ENCODE measurements at places on chromosomes 16 and 17.

DNA sequence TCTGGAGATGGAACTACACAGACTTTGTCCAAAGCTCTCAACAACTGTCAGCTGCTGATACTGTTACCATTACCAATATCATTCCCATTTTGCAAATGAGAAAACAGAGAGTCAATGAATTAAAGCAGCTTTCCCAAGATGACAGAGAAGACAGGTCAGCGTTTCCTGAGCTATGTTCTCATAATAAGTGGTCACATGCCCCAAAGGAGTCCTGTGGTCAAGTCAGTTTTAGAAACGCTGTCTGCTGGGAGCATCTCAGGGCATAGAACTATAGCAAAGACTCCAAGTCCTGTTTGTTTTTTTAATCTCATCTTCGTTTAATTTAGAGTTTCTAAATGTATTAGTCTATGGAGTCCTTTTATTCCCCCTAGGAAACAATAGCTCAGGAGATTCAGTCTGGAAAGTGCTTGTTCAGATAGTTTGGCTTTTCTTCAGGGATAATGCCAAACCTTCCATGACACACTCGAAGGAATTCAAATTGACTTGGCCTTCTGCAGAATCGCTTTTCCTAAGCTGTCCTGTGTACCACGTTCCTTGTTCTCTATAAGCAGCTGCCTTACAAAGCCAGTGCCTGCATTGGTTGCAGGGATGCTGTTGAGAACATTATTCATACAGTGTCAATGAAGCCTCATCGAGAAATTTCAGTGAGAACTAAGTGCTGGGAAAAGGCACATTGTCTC lies 12.1 kb downstream of the CCDC42 start:
- DNase-seq: no peak

DNA sequence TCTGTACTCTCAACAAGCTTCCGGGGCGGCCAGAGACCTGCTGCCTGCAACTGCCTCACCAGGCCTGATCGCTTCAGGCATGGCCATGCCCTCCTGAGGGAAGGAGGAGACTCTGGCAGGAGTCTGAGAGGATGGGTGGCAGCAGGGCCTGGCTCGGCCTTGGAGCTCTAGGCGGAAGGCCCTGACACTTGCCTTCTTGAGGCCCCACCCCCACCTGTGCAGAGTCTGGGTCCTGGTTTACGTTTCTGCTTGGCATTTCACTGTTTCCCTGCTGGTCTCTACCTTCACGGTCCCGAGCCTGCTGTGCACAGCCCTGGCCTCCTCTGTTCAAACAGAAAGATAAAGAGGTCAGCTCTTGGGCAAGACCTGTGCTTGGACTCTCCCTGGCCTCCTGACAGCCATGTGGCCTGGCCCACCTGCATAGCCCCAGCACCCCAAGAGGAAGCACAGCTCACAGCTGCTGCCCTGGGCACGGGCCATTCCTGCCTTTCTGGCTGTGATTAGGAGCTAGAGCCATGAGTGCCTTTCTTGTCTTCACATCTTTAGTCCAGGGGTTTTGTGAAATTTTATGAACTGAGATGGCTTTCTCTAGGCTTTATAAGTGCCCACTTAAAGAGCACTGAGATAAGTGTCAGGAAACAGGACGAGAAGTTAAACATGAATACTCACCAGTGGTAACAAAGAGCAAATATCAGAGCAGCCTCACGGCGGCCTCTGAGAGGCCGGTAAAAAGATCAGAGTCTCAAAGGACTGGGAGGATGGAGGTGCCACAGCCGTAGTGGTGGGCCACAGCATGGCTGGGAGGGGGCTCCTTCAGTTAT lies 25.6 kb upstream of the MTSS2 start:
- DNase-seq: no peak

- DNase-seq: peak; percentile 85
Observed at GRCh38 chr17:46194393-46195216, 1.4 kb upstream of the KANSL1 start.

DNA sequence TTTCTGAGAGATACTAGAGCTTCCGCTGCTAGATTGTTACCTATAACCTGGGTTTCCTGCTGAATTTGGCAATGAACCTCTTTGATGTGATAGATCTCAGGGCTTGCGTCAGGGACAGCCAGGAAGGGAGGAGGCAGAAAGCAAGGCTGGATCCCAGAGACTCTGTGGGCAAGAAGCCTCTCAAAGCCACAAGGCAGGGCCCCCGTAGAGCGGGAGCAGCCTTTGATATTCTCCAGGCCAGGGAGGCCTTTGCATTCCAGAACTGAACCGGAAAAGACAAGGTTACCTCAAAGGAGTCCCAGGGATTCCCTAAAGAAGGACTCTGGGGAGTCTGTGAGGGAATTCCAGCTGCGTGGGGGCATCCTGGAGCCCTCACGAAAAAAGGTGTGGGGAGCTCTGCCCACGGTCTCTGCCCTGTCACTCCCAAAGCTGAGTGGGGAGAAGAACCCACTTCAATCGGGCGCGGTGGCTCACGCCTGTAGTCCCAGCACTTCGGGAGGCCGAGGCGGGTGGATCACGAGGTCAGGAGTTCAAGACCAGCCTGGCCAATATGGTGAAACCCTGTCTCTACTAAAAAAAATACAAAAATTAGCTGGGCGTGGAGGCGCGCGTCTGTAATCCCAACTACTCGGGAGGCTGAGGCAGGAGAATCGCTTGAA lies 14.3 kb upstream of the SCIMP start:
- DNase-seq: no peak
